Stimulated activated CD4-positive, alpha-beta T cell treated with anti-CD3 and anti-CD28 coated beads, Interleukin-1b, Interleukin-23, amount 100 ng/mL, for 4 hours (primary cell): ENCODE measurements at places on chromosomes 12 and 14.

DNA sequence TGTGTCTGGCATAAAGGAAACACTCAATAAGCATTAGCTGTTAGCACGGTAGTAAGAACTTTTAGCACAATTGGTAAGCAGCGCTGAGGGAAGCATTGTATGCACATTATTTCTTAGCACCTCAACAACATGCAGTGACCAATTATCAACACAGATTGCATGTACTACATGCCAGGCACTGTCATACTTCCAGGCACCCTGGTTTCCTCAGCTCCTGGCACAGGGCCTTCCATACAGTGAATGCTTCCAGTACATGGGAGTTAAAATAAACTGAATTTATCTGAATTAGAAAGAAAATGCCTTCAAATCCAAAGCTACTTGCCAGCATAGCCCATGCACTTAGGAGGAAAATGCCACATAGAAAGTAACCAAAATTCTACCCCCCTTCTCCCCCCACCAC, 59.4 kb downstream of the TUNAR start:
- DNase-seq: no peak

- DNase-seq: no peak
Measured at GRCh38 chr14:76763096-76764041, 2.1 kb downstream of the VASH1 start.

- DNase-seq: no peak
Measured at GRCh38 chr14:51211149-51211548, 28.9 kb upstream of the TMX1 start.

DNA sequence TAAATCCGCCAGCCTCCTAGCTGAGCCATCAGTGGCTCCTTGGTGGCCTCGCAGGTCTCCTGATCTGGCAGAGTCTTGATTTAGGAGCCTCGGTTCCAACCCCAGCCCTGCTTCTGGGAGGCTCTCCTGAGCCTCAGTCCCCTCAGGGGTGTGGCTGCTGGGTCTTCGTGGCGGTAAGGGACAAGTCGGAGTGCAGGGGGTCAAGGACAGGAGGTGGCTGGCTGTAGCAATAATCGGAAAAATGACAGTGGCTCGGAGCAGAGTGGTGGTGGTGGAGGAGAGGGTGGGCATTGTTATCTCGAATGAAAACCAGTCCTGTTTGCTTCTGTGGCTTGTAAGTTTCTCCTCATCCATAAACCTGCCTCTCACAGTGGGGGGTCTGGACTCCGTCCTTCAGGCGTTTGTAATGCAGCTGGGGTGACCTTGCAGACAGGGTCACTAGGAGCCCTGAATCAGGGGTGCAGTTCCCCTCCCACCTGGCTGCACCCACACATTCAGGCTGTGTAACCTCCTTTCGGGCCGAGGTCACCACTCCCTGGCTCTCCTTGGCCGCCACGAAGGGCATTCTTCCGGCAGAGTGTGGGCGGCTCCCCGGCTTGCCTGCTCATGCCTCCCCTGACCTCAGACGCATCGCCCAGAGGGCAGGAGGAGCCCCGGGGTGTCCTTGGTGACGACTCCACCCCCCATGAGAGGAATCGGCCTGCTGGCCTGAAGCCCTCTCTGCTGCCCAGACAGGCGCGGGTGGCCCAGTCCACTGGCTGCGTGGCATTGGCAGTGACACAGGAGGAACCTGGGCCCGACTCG, 8.1 kb downstream of the BCL7A start:
- DNase-seq: no peak

DNA sequence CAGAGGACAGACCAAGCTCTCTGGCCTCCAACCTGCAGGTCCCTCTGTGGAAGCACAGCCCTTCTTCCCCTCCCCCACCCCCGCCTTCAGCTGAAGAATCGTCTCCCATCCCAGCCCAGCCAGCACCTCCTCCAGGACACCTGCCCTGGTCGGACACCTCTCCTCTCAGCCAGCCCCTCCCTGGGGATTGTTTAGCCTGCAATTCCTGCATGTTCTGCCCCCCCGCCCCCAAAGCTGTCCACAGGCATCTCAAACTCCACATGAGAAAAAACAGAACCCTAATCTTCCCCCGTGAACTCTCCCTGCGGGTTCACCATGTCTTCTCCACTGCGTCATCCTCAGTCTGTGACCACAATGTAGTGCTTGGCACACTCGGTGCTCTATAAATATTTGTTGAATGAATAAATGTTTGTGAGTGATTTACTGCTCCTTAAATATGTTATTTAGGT, 24.1 kb downstream of the PRIMA1 start:
- DNase-seq: no peak

DNA sequence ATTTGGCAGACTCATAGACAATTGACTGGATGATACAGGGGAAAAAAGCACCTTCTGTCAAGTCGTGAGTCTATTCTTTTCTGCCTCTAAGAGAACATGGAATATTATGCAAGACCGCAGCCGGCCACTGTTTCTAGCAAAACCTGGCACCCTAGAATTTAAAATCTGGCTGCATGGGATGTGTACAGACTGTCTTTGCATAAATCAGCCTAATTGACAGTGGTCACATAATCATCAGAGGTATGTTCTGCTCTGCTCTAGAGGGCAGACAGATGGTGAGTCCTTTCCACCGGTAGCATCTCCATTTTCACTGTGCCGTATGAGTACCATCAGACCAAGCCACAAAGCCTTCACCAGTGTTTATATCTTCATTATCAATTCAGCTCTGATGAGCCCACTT, 80.6 kb downstream of the KCNK10 start:
- no peak for DNase-seq

- DNase-seq: no peak
Measured at GRCh38 chr14:34356264-34356654, 105.8 kb downstream of the SPTSSA start.

GRCh38 chr12:112018571-112019237, 5.5 kb downstream of the ERP29 start:
- DNase-seq: no peak

GRCh38 chr14:23910101-23910875, 43.3 kb upstream of the DHRS4 start:
- DNase-seq: no peak

- DNase-seq: no peak
Measured at GRCh38 chr14:53183611-53184010, 30.5 kb upstream of the DDHD1 start.

GRCh38 chr14:23043754-23044153, 1.7 kb downstream of the PSMB11 start:
- no peak for DNase-seq

DNA sequence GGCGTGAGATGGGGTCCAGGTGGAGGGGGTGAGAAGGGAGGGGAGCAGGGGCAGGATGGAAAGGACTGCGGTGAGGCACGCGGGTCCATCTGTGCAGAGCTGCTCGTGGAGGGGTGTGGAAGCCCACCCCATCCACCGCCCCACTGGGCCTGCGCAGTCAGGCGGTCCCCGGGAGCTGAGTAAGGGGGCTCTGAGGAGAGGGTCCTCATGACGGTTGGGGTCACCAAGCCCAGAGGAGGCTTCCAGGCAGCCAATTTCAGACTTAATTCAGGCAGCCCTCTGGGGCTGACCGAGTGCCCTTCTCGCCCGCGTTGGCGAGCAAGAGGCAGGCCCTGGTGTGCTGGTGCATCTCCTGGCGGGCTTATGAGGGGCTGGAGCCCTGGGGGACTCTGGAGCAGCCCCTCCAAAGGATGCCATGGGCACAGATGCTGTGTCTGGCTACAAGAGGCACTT, 115.5 kb downstream of the KIF26A start:
- no peak for DNase-seq

DNA sequence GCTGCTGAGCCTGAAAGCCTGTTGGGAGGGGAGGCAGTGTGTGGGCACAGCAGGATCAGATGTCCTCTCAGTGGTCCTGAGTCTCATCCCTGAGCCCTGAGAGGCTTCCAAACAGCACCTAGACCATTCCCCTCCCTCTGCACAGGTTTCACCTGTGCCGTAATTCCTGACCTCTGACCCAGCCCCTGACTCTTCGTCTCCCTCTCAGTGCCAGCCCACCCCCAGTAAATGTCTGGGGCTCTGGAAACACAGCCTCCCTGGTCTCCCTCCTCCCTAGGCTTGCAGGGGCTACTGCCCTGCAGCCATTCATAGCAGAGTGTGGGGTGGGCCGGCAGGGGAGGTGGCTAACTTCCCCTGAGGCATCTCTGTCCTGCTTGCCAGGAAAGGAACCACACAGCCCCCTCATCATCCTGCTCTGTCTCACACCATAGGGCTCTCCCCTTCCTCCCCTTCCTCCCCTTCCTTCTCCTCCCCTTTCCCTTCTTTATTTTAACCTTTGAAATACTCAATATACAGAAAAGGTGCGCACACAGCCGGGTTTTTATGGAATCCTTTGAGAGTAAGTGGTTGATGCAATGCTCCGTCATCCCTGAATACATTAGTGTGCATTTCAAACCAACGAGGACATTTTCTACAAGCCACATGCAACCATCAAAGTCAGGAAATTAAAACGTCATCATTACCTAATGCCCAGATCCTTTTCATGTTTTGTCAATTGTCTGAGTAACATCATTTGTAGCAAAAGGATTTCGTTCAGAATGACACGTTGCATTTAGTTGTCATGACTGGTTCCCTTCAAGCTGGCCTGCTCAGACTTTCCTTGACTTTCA, 67.0 kb downstream of the PRMT8 start:
- DNase-seq: no peak

DNA sequence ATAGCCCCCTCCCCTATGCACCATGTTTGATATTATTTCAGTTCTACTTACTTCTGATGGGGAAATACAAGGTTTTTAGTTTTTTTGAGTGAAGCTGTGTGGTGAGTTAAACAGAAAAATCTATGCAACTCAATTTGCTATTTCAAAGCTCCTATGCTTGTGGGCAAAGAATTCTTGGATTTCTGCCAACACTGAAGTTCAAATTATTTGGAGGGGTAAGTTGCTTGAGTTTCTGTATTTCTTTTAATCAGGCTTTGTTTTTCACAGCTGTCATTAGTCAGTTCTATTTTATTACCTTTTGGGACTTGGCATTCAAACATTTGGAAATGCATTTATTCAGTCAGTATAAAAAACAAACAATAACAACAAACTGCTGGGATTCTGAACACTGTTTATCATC, 407.5 kb upstream of the MGAT4C start:
- DNase-seq: no peak

GRCh38 chr14:88063811-88064210, 58.9 kb downstream of the GPR65 start:
- DNase-seq: no peak
